ENCODE measurements at places on chromosomes 3 and 15.

DNA sequence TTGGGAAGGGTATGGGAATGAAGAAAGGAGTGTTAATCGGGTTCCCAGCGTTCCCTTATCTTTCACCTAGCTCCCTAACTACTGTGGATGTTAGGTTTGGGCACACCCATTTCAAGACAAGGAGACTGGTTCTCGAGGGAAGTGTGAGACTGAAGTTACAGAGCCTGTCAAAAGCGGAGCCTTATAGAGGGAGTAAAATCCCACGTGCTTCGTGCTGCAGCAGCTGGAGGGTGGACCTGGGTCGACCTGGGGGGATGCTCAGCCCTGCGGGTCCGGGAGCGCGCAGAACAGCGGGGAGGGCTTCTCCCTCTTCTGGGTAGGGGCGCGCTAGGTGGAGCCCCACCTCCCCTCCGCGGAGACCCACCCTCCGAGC is 314 bp upstream of the TMED3 start:
- DNase-seq = no peak

DNA sequence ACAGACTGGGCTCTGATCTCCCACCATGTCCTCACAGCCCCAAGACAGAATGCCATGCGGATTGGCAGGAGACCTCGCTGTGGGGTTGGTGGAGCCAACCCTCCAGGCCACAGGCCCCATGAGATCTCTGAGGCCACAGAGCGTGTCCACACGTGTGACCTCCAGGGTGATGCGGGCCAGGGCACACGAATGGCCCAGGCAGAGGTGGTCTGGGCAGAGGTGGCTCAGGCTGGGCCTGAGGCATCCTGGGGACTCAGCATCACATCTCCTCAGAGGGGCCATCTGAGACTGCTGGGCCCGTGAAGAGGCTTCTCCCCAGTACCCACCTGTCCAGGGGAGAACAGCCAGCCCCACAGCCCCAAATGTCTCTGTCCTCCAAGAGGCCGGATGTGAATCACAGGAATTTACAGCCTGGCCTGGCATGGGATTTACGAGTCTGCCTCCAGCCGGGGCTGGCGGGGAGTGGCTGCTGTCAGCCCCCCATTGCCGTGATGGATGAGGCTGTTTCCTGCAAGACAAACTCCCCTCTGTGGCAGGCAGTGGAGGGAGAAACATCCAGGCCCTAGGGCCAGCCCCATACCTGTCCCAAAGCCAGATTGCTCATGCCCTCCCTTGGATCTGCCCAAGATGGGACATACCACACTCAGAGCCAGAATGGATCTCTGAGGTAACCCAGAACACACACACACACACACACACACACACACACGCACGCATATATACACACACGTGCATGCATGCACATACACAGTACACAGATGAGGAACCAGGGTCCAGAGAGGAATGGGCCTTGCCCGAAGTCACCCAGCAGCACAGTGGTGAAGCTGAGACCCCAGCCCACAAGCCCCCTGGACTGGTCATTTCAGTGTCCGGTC is 208.3 kb downstream of the TBC1D2B start:
- no peak for DNase-seq

DNA sequence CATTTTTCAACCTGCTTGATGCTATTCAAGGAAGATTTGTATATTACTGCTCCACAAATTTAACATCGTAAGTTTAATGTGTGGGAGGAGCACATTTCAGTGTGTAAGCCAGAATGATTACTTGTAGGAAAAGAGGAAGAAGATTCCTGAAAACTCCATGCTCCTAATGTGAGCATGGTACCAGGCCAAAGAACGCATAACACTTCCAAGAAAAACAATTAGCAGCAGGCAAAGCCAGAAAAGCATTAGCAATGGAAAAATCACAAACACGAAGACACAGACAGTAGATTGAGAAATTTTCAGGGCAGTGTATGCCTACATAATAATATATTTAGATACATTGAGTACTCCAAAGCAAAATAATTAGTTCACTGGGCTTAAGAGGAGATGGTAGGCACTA is 96.6 kb upstream of the CBLB start:
- DNase-seq = no peak

- DNase-seq = no peak
Measured at GRCh38 chr15:69067296-69067695, 52.8 kb downstream of the NOX5 start.

- DNase-seq = no peak
Measured at GRCh38 chr3:98240131-98240530, 23.9 kb upstream of the OR5H6 start.

DNA sequence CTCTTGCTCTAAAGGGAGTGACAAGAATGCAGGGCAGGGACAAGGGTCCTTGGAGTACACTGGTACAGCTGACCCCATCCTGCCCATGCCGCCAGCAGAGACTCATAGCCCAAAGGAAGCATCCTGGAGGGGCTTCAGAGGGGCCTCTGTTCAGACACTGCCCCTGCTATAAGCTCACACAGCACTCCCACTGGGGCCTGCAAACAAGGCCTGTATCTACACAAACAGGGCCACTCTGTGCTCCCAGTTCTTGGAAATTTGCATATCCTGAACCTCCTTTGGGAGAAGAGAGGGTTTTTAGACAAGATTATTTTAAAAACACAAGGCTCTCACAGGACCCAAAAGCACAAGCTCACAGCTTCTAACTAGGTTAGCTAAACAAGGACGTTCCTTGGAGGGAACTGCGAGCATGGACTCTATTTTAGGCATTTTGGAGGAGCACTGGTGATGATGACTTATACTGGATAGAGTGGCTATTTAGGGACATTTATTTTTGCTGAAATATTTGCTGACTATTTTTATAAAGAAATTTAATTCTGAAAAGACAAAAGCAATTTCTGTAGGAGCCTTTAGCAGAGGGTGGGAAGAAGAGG is 16.4 kb upstream of the ANKRD34C start:
- DNase-seq = no peak

- no peak for DNase-seq
Measured at GRCh38 chr15:68441045-68441743, 9.2 kb upstream of the ITGA11 start.

DNA sequence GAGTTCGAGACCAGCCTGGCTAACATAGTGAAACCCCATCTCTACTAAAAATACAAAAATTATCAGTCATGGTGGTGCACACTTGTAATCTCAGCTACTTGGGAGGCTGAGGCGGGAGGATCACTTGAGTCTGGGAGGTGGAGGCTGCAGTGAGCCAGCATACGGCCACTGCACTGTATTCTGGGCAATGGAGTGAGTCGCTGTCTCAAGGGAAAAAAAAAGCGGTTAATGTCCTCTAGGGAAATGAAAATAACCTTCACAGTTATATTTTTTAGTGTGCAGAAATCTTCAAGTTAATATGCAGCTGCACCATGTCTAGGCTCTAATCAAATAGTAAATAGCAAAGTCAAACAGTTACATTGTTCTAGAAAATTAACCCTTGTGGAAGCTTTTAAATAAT is 14.8 kb downstream of the CEP19 start:
- no peak for DNase-seq

DNA sequence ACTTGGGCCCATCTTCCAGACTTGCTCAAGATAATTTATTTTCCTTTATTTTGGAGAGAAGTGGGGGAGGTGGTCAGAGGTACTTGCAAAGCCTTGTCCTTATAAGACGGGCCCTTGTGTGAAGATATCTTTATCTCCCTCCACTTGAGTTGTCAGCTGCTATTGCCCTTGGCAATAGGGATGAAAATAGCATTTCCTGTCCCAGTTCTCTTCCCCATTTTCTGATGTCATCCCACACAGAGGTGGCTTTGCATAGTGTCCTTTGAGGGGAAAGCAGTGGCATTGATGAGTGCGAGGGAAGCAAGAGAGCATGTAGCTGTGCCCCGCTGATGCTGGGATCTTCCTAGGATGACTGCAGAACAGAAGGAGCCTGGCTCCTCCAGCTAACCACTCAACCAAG is 41.9 kb upstream of the TUBGCP5 start:
- DNase-seq = no peak
